ENCODE measurements at places on chromosomes 2 and 18.
A peak's percentile ranks its signal among the peaks of the same experiment; 100 is the strongest.

DNA sequence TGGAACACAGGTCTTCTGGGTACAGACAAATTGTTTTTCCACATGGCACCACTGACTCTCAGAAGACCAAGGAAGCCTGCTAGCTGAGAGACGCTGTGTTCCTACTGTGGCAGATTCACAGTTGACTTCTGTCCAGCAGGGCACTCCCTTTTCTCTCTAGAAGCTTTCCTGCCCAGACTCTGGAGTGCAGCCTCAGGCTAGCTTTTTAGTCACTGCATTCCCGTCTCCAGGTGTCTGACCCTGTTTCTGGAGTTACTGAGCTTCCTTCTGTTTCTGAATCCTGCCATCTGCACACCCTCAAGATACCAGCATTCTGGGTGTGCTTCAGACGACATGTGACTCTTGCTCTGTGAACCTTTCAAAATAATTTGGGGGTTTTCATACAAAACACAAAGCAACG lies 125.1 kb downstream of the TMEM200C start:
- no peak for DNase-seq

GRCh38 chr2:61645911-61646310 lies 107.8 kb upstream of the XPO1 start:
- no peak for DNase-seq

DNA sequence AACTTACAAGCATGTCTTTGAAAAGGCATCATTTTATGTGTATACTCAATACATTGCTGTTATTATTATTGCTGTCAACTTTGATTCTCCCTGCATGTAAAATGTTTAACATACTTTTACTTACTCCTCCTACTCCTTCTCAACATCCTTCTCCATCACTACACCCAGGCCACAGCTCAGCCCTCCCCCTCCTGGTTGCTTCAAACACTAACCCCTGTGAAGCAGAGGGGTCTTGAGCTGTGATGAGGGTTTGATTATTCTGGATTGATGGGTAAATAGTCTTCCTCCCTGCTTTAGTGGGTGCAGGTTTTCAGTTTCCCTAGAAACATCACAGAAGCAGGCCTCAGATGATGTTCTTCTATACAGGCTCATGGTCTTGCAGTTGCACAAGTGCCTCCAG lies 221.0 kb downstream of the OSR1 start:
- DNase-seq = no peak

- DNase-seq = no peak
Measured at GRCh38 chr2:125837128-125837527, 818.8 kb upstream of the GYPC start.

GRCh38 chr2:136327162-136327852 lies 209.4 kb upstream of the CXCR4 start:
- DNase-seq = peak; percentile 64

- DNase-seq = no peak
Measured at GRCh38 chr2:240225660-240226475, 85.4 kb upstream of the OTOS start.

- no peak for DNase-seq
Measured at GRCh38 chr2:106577255-106577651, 90.1 kb downstream of the CD8B2 start.

GRCh38 chr2:105376789-105377240 lies 22.0 kb downstream of the FHL2 start:
- DNase-seq = no peak

- DNase-seq = no peak
Measured at GRCh38 chr2:121489284-121489683, 41.4 kb upstream of the RNU4ATAC start.

GRCh38 chr2:14866736-14867352 lies 234.3 kb downstream of the LRATD1 start:
- no peak for DNase-seq

GRCh38 chr18:11726556-11726955 lies 37.5 kb downstream of the GNAL start:
- DNase-seq = no peak

- no peak for DNase-seq
Measured at GRCh38 chr2:100986157-100986556, 15.9 kb upstream of the RPL31 start.

GRCh38 chr2:38720613-38721241 lies 30.4 kb downstream of the SRSF7 start:
- no peak for DNase-seq

DNA sequence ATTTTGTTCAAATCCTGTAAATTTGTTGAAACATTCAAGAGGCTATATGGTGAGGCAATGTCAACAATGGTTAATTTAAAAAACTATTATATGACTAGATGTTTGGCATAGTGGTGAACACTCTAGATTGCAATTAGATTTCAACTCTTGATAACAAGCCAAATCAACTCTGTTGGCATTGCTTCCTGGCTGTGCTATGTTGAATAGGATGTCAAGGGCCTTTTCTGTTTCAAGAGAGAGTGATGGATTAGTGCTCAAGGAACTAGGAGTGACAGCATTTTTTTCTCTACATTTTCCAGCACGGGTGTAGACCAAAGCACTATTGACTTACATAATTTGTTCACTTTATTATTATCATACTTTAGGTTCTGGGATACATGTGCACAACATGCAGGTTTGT lies 172.4 kb upstream of the KCNH7 start:
- no peak for DNase-seq

DNA sequence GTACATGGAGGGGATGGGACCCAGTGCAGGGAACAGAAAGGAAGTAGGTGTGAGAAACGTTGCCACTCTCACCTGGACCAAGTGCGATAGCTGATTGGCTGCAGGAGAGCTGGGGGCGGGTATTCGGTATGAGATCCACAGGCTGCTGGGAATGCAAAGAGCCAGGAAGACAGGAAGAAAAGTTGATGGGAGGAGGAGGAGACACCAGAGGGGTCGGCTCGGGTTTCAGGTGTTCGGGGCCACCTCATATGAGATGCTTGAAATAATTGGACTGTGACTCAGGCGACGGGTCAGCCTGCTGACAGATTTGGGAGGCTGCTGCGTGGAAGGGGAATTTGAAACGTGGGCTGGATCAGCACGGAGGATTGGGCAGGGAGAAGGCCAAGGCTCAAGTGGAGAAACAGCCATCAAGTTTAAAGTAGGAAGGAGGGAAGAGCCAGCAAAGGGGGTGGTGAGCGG lies 65.1 kb downstream of the MRPS9 start:
- DNase-seq = no peak

DNA sequence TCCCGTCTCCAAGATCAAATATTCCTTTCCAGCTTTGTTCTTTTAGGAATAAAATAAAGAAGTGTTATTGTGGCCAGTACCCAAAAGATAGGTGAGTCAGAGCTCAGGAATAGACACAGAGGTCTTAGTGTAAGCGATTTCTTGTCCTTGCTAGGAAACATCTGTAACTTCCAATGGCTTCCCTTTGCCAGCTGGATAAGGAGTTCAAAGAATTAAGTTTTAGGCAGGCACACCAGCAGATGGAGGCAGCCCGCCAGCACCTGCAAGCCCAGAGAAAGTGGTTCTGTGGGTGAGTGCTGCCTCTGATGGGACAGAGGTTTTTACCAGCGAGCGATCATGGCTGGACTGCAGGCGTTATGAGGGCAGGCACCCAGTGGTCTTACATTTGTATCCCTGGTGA lies 125.4 kb downstream of the MGAT5 start:
- no peak for DNase-seq

GRCh38 chr2:127940641-127941040 lies 54.9 kb upstream of the AMMECR1L start:
- DNase-seq = no peak

DNA sequence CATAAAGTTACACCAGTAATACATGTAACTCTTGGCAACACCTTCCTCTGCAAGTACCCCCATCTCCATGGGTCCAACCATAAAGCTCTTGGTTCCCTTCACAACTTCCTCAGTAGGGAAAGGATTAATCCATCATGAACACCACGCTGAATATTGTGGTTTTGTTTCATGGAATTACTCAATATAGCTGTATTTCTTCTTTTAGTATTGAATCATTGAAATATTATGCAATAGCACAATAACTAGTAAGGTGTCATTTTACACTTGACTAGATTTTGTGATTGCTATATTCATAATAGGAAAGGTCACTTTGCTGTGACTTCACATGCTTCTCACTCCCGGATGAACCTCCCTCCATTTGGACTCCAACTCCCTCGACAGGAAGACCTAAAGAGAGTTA lies 29.7 kb upstream of the PID1 start:
- no peak for DNase-seq

DNA sequence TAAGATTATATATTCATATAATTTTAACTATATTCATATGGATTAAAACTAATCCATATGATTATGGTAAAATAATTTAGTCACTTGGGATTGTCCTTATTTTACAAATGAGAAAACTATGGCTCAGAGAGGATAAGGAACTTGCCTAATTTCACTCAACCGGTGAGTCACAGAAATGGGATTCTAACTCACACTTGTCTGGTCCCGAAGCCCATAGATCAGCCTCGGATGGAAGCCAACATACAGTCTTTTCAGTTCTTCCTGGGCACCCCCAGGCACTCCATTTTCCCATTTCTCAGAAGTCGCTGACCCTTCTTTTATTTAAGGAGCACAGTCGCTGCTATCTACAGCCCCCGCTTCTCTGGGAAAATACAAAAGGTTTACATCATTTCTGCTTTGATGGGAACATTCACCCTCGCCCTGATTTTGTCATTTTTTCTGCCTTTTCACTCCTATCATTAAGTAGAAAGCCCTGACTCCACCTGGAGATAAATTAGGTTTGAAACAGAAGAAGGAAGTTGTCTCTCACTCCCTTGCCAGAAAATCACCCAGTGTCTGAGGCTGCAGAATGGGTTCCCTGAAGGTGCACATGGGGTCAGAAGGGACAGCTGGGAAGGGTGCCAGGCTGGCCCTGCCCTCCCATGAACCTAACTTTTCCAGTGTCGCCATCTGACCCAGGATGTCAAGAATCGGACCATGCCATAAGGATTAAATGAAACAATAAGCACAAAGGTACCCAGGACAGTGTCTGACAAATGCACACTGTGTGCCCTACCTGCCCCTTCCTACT lies 36.6 kb downstream of the CYP1B1 start:
- DNase-seq = no peak

DNA sequence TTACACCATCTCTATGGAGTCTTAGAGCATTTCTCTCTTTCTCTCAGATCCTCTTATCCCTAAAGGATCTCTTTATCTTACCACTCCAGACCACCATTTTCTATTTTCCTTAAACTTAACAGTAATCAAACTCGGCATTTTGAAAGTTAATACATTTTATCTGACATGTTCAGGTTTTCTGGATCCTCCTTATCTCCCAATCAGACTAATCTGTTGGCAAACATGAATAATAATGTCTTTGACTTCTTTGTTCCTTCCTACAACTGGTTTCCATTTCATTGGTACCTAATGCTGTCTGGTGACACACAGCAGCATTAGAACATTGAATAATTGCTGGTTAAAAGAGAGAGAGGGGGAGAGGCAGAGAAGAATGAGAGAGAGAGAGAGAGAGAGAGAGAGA lies 932.1 kb upstream of the FSHR start:
- DNase-seq = no peak

DNA sequence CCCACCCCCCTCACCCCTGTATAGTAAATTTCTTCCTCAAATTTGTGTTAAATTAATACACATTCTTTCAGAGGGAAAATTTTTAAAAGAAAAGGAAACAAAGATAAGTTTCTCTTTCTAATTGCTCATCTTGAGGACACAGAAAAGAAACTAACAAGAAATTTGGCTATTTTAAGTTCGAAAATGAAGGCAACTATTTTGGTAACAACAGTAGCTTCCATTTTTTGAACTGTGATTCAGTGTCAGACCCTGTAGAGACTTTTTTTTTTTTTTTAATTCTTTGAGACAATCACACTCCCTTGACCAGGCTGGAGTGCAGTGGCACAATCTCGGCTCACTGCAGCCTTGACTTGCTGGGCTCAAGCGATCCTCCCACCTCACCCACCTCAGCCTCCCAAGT lies 194.9 kb downstream of the SS18 start:
- DNase-seq = no peak

GRCh38 chr2:70362661-70363060 lies 60.8 kb upstream of the FAM136A start:
- no peak for DNase-seq

- DNase-seq = no peak
Measured at GRCh38 chr2:198880421-198880820, 577.3 kb downstream of the SATB2 start.

DNA sequence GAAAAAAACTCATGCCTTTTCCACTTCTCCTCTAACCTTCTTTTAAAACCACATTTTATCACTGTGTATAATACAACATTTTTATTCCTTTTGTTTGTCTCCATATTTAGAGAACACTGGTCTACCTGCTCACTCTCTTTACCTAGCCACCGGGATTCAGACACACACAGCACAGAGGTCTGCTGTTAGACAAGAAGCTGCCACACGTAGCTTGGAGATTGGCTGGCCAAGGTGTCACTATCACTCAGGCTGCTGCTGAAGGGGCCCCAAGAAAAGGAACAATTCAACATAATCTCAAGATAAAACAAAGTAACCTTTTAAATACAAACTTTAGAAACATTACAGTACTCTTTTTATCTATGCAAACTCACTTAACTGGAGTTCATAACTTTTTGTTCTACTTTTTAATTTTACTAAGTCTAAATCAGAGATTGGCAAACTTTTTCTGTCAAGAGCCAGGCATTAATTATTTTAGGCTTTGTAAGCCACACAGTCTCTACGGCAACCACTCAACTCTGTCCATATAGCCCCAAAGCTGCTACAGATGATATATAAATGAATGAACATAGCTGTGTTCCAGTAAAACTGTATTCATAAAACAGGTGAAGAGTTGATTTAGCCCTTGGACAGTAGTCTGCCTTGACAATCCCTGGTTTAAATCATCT lies 25.8 kb downstream of the FEZ2 start:
- no peak for DNase-seq
